SK-N-SH (cell line): ENCODE measurements at places on chromosomes 5 and 9.

GRCh38 chr9:3873818-3874217 lies 348.0 kb upstream of the RFX3 start:
- no peak for DNase-seq

DNA sequence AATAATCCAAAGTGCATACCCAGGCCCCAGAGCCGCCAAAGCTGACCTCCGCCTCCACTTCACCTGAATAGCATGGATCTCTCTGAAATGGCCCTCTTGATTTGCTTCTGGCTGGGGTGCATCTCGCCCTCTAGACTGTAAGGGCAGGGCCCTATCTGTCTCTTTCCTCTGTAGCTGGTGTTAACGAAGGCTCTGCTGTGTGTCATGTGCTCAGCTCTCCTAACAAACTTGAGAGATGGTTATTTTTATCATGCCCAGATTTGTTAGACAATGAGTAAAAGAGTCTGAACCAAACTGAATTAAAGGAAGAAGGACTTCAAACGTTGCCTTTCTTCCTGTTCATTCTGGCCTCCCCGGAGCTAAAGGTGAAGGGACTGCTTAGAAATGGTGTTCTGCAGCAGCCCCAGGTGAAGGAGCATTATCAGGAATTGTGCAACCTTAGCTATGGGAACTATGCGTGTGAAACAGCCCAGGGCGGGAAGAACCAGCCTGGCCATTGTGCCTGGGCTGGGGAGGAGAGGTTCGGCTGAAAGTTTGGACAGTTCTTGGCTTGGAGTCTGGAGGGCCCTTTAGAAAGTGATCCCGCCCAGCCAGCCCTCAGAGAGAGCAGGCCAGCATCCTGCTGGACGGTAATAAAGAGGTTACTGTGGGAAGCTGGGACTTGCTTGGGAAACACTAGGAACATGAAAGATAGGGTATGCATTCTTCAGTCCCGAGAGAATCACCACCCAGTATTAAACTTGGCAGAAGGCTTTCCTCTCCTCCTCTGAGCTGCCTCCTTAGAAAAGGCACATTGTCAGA lies 73.5 kb downstream of the WWC1 start:
- DNase-seq, result no peak

- no peak for DNase-seq
Measured at GRCh38 chr9:94528886-94529285, 26.0 kb upstream of the PCAT7 start.

DNA sequence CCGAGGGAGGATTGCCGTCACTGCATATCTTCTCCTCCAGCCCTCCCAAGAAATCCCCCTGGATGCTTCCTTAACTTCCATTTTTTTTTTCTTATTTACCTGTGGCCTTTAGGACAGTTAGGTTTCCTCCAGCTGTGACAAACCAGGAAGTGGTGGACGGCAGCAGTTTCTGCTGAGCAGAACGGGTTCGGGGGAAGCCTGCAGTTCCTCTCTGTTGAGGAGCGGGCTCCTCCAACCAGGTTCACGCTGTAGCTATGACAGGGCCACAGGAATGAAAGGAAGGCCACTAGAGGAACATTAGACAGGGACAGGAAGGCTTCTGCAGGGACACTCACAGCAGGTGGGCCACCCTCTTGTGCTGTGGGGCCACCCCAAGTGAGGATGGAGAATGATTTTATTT lies 76.7 kb upstream of the SYK start:
- no peak for DNase-seq

GRCh38 chr5:143499480-143500114 lies 96.1 kb upstream of the NR3C1 start:
- no peak for DNase-seq

DNA sequence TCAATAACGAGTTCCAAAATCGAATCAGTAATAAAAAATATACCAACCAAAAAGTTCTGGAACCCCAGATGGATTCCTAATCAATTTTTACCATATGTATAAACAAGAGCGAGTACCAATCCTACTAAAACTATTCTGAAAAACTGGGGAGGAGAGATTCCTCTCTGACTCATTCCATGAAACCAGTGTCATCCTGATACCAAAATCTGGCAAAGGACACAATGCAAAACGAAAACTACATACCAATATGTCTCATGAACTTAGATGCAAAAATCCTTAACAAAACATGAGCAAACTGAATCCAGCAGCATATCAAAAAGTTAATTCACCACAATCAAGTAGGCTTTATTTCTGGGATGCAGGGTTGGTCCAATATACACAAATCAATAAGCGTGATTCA lies 30.5 kb upstream of the MACIR start:
- DNase-seq, result no peak

DNA sequence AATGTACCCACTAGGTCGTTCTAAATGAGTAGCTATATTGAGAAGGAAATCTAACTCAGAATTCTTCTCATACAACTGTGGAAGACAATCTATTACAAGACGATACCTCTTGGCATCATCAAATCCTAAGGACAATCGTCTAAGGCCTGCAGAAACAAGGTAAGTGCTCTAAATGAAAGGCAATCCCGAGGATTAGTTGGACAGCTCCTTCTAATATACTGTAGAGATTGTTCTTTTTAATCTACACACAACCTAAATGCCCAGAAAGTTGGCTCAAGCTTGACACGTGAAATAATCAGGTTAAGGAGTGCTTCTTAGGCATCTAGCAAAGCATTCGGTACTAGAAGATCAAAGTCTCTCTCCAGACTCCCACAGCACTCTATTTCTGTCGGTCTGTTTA lies 55.1 kb downstream of the MED27 start:
- DNase-seq, result no peak
